ENCODE measurements at places on chromosomes 6 and 20.

- no peak for DNase-seq
These were observed 120.6 kb upstream of the TMEM181 start for GRCh38 chr6:158439255-158439654.

- no peak for DNase-seq
These were observed 46.3 kb downstream of the FAM83B start for GRCh38 chr6:54892831-54893230.

DNA sequence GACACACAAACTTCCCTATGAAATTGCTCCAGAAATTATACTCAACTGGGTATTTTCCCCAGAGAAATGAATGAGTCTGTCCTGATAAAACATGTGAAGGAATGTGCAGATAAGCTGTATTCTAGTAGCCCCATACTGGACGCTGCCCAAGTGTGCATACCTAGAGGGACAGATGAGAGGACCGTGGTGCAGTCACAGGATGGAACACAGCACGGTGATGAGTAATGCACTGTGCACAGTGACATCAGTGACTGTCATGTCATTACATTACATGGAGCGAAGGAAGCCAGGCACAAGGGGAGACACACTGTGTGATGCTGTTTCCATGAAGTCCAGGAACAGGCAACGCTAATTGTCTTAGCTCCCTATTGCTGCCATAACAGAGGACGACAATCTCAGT lies 155.5 kb downstream of the CDH4 start:
- no peak for DNase-seq

- DNase-seq: no peak
These were observed 1127.3 kb downstream of the EPHA7 start for GRCh38 chr6:92292067-92292466.

- no peak for DNase-seq
These were observed 127.9 kb downstream of the FARS2 start for GRCh38 chr6:5389086-5389745.

DNA sequence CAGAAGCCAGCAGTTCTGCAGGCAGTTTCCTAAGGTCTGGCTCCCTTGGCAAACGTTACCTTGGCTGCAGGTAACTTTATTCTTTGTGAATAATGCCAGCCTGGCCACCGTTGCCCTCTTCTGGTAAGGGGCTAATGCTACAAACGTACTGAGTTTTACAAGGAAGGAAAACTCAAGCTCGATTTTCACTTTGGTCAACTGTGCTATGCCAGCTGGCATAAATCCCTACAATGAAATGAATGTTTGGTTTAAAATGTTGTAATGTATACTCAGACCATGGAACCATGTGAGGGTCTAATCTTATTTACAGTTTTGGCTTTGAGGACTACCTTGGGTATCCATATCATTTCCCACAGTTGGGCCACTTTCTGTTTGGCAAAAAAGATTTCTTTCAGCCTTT lies 101.4 kb downstream of the SLX4IP start:
- DNase-seq: no peak

GRCh38 chr20:61480158-61480825 lies 228.2 kb downstream of the CDH4 start:
- no peak for DNase-seq
